ENCODE measurements at places on chromosomes 1 and 21.

GRCh38 chr1:111422546-111423391, 4.8 kb downstream of the OVGP1 start:
- no peak for DNase-seq

DNA sequence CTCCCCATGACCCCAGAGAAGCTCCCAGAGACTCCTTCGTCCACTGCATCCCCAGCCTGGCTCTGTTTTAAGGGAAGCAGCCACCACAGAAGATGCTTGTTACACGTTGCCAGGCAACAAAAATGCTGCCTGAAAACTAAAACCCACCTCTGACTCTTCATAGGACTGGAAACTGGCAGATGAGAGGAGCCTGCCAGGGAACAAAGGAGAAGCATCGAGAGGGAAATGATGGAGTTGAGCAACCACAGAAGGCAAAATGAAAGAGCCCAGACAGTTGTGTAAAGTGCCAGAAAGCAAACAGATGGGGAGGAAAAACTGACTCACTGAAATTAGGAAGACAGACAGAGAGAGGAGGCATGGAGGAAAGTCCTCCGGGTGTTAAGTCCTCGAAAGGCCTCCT, 118.4 kb downstream of the KCNN3 start:
- peak; percentile 25 for DNase-seq

DNA sequence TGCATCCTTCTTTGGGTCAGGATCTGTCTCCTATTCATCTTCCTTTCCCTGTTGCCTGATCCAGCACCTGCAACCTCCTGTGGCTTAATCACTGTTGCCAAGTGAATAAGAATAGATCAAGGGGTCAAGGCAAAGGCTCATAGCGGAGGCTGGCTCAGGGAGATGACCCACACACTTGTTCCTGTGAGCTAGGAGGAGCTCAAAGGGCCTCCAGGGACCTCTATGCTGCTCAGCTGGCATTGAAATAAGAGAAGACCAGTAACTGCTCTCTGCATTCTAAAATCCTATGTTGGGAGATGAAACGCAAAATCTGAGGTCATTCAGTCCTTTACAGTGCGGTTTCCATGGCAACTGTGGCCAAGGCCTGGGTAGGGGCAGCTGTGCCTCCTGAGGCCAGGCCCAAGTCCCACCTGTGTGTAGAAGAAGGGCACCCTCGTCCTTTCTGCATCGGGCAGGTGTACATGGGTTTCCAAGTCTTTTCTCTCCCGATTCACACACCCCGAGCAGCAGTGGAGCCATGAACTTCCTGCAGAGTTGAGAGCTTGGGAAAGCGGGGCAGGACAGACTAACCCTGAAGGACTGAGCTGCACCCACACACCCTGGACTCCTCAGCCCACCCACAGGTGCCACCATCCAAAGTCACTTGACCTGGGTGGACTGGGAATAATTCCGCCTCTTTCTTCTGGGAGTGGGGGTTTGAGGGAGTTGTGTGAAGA, 27.8 kb upstream of the STUM start:
- no peak for DNase-seq

GRCh38 chr1:46285730-46286477, 17.5 kb downstream of the LRRC41 start:
- DNase-seq, result no peak

- DNase-seq, result peak; percentile 18
Observed at GRCh38 chr1:32797456-32797855, 19.7 kb downstream of the YARS1 start.

GRCh38 chr1:104706631-104707147, 957.0 kb downstream of the AMY1C start:
- DNase-seq, result no peak

DNA sequence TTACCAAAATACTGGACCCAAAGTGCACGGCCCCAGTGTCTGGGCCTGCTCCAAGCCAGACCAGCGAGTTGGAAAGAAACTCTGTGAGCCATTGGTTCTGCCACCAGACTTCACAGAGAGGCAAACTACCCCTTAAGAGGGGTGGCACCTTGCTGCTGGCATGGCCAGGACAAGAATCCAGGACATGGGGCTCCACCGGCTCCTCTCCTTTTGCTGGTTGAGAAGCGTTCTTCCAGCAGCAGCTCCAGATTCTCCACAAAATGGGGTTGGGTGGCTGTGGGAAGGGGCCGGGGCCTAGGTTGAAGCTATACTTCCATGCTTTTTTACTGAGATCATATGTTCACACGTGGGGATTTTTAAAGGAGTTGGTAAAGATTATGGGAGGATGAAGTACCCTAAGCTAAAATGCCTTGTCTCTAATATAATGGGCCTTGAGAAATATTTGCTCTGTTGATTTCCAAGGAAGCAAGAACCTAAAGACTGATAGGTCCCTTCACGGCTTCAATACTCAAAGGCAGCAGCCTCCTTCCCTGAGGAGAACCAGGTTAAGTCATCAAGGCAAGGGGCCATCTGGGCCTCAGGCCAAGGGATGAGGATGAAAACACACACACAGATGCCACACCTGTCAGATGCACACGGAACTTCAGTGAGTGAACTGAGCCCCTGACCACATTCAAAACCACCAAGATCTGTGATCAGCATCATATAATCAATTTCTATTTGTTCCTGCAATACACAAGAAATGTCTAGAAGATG, 3.1 kb downstream of the C1orf198 start:
- DNase-seq, result no peak
